Neural cell (in vitro differentiated cells): ENCODE measurements at places on chromosomes 5 and 9. TPM values are rescaled to one million over a fixed set of nuclear protein-coding genes. Genes with fewer than 3 reads are reported as not detected.

Gene RUFY1
- polyA plus RNA-seq = 31.3 and 36.2 TPM in 2 replicates

Gene GMCL2
- polyA plus RNA-seq = not detected in 2 replicates

Gene HSD17B4
- polyA plus RNA-seq = 197 and 244 TPM in 2 replicates

Gene SPZ1
- polyA plus RNA-seq = not detected in 2 replicates

Gene HACD4
- not detected in 2 replicates for polyA plus RNA-seq

Gene CAMK2A
- 61.7 and 73.9 TPM in 2 replicates for polyA plus RNA-seq

Gene PCA3
- polyA plus RNA-seq = 0.16 TPM in 1 of 2 replicates, not detected in the other
